ENCODE measurements at places on chromosomes 4 and X.
A peak's percentile ranks its signal among the peaks of the same experiment; 100 is the strongest.

DNA sequence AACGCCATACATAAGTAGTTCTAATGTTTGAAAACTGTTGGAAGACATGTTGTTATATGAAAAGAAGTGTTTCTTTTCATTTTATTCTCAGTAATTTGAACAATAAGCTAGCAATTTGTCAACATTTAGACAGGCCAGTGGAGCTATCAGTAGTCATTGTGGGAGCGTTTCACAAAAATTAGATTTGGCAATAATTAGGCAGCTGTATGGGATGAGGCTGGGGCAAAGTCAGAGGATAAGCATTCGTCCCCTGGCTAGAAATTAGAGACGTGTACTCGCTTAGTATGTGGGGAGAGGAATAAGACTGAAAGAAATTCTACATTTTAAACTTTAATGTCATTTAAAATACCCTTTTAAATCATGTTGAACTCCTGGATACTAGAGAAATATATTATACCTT, 70.6 kb downstream of the TMEM144 start:
- no peak for DNase-seq

DNA sequence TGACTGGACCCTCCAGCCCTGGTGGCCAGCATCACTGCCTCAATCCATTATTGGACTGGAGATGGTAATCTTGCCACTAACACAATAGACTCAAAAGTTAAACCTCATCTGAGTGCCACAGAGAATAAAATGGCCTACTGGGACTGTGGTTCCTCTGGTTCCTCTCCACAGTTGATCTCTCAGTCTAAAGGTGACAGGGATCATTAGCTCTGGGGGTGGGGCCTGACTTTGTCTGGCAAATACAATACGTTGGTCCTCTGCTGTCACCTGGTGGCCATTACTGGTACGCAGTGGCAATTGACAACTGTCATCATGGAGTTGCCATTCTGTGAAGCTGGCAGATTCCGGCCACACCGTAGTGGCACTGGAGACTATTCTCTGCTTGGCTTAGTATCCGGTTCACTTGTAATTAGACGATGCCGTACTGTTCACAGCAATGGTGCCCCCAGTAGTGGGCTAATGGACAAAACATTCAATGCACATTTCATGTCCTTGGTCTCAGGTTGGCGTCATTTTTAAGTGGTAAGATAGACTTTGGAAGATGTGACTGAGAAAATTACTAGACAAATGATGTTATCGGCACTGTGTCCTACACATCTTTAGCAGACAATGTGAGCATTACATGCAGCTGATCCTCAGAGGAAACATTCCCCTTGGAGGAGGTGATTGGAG, 6.7 kb downstream of the FGFBP2 start:
- peak; percentile 81 for DNase-seq

DNA sequence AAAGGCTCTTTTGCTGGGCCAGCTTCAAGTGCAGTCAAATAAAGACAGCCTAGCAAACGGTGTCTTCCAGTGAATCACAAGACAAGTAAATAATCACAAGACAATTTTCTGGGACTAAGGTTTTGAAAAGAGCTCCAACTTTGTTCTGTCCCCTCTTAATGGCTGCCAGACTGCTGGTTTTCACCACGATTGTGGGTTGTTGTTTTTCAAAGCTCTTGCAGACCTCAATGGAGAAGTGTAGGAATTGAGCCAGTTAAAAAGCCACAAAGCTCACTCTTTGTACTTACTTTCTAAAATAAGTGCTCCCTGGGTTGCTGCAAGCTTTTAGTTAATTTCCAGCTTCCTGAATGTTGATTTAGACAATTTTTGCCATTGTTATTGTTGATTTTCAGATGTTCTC, 405.8 kb upstream of the HTR2C start:
- no peak for DNase-seq

DNA sequence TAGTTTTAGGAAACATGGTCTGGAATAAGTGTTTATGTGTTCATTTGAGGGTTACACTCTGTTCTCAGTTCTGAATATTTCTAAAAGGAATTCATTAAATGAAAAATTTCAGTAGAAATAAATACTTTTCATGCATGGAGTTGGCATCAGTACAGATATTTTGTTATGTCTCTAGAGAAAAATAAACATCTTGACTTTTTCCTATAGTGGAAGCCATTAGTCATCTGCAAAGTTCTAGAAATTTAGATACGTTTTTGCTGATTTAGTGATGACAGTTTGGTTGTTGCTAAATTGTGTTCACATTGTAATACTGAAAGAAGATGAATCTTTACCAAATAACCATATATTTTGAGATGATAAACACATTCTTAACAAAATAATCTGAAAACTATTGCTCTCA, 268.2 kb upstream of the TEX13A start:
- DNase-seq, result no peak

GRCh38 chr4:188130355-188130754, 8.9 kb upstream of the TRIML1 start:
- DNase-seq, result no peak

DNA sequence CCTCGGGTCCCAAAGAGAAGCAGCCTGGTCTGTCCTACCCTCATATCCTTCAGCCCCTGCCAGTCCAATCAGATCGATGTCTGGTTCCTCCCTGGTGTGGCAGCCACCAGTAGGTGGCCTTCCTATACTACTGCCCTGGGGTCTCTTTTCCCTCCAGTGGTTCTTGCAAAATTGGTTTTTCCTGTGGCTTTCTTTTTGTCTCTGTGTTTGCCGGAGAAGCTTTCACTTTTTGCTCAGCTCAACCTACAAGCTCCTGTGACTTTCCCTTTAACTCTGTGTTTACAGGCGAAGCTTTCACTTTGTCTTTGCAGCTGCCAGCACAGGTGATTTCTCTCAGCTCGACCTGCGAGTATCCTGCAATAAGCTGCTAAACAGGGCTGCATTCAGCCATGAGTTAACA, 46.8 kb downstream of the UGT2A3 start:
- peak; percentile 28 for DNase-seq

GRCh38 chr4:140256941-140257340, 103.0 kb upstream of the MAML3 start:
- DNase-seq, result no peak

DNA sequence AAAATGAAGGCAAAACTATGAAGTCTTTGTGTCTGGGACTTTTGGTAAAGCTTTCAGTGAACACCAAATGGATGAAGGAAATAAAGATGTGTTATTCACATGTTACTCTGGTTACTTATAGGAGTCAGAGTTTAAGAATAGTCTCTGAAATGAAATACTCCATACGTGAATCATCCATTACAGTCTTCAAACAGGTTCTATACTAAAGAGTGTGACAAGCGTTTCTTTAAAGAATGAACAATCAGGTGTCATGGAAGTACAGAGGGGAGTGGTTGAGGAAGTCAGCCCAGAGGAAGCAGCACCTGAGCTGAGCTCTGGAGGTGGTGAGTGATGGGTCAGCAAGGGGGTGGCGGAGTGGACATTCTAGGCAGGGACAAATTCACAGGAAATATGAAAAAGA, 41.8 kb upstream of the SORBS2 start:
- no peak for DNase-seq

DNA sequence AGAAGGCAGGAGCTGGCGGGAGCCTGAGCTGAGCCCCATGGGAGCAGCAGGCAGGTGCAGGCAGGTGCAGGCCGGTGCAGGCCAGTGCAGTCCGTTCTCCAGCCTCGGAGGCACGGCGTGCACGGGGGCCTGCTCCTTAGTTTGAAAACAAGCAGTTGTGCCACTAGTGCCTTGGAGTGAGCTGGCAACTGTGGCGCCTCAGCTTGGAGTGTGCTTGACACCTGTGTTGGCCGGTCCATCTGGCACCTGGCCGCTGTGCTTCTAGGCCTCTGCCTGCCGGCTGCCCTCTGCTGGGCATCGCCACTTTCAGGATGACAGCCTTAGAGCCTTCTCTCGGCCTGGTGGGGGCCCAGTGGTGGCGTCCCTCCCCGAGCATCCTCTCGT, 47.9 kb downstream of the RGS12 start:
- peak; percentile 95 for DNase-seq

GRCh38 chrX:54442790-54443189, 2.6 kb downstream of the TSR2 start:
- DNase-seq, result no peak

DNA sequence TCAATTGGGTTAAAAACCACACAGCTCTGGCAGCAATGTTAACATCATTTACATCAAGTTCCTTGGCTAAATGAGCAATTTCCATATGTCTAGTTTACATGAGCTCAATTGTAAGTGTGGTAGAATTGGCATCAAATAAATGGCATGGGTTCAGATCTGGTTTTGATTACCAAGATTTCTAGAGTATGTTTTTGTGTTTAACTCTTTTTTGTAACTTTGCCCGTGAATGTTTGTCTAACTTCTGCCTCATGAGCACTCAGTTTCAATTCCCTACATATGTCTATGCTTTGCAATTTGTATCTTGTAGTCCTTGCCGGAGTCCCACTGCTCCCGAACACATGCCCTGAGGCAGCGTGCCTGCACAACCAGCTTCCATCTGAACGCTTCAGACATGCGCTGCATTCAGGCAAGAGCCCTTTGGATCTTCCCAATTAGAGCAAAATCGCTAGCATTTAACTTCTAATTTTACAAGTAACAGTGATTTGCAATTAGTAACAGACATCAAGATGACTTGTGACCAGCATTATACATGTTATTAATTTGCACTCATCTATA, 644.4 kb downstream of the TRIML1 start:
- no peak for DNase-seq

- DNase-seq, result no peak
Measured at GRCh38 chrX:2784026-2784425, 32.2 kb downstream of the XG start.
